ENCODE measurements at places on chromosomes 7 and 10.

- H3K36me3 ChIP-seq, result no peaks in the 10 kb centered on the region
- H3K27me3 ChIP-seq, result no peaks in the 10 kb centered on the region
- H3K4me3 ChIP-seq, result no peak overlapping the region
- DNase-seq, result no peak
Measured at GRCh38 chr10:60992636-60993035, 48.7 kb upstream of the RHOBTB1 start.

GRCh38 chr7:32145911-32146310 is 75.7 kb upstream of the PDE1C start:
- H3K4me1 ChIP-seq, result no peaks in the 10 kb centered on the region
- no peaks in the 10 kb centered on the region for H3K36me3 ChIP-seq
- no peaks in the 10 kb centered on the region for H3K27me3 ChIP-seq
- no peak overlapping the region for H3K4me3 ChIP-seq

GRCh38 chr7:107931740-107932515 is 40.9 kb downstream of the DLD start:
- H3K4me3 ChIP-seq, result no peak overlapping the region
- DNase-seq, result no peak
- no peaks in the 10 kb centered on the region for H3K36me3 ChIP-seq

DNA sequence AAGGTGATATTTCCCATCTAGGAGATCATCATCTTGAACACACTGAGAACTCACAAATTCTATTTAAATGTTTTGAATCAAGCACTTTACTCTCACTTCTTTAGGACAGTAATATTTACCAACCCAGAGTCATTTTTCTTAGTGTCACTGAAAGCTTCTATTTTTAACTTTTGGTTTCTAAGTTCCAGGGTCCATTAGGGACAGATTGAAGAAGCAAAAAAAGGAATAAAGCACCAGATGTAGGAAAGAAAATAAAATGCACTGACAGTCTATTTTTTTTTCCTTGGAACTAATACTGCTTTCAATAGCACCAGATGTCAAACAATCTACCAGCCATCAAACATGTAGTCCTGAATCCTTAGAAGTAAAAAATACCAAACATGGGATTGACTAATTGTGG is 526.7 kb upstream of the LRRN3 start:
- no peaks in the 10 kb centered on the region for H3K4me1 ChIP-seq
- H3K4me3 ChIP-seq, result no peak overlapping the region
- no peak overlapping the region for H3K27ac ChIP-seq
- no peaks in the 10 kb centered on the region for H3K36me3 ChIP-seq
- H3K27me3 ChIP-seq, result no peaks in the 10 kb centered on the region

- no peak overlapping the region for H3K4me3 ChIP-seq
- H3K4me1 ChIP-seq, result no peaks in the 10 kb centered on the region
- H3K36me3 ChIP-seq, result no peaks in the 10 kb centered on the region
Measured at GRCh38 chr7:127792528-127793342, 140.7 kb downstream of the SND1 start.

DNA sequence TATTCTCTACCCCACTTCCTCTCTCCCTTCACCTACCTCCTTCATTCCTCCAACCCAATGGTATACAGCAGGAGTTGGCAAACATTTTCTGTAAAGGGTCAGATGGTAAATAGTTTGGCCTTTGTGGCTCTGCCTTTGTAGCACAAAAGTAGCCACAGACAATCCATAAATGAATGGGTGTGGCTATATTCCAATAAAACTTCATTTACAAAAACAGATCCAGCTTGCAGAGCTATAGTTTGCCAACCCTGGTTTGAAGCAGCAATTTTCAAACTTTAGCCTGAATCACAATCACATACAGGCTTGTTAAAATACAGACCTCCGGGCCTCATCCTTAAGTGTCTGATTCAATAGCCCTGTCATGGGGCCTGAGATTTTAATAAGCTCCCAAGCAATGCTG is 110.5 kb downstream of the CPEB3 start:
- H3K4me3 ChIP-seq, result no peak overlapping the region
- no peak overlapping the region for H3K27ac ChIP-seq
- no peaks in the 10 kb centered on the region for H3K4me1 ChIP-seq
- H3K36me3 ChIP-seq, result no peaks in the 10 kb centered on the region
- DNase-seq, result no peak

GRCh38 chr7:63900394-63901203 is 98.0 kb upstream of the ZNF722 start:
- H3K27ac ChIP-seq, result peak overlapping the region; percentile 33
- no peaks in the 10 kb centered on the region for H3K27me3 ChIP-seq
- H3K36me3 ChIP-seq, result no peaks in the 10 kb centered on the region

DNA sequence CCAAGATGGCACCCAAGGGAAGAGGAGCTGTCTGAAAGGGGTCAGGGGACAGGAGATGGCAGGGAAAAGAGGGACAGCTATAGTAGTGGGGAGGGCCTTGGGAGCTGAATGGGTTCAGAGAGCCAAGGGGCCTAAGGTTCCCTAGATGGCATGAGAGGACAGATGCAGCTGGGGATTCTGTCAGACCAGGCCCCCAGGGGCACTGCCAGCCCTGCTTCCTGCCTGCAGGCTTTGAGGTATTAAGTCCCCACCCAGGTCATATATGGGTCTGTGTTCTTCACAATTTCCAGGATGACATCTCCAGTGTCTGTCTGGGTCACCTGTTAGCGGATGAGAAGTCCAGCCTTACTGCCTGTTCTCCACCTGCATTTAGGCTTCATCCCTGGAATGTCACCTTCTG is 56.7 kb downstream of the NEURL1 start:
- no peaks in the 10 kb centered on the region for H3K27me3 ChIP-seq
- H3K36me3 ChIP-seq, result no peaks in the 10 kb centered on the region
- H3K4me3 ChIP-seq, result no peak overlapping the region
- DNase-seq, result no peak

DNA sequence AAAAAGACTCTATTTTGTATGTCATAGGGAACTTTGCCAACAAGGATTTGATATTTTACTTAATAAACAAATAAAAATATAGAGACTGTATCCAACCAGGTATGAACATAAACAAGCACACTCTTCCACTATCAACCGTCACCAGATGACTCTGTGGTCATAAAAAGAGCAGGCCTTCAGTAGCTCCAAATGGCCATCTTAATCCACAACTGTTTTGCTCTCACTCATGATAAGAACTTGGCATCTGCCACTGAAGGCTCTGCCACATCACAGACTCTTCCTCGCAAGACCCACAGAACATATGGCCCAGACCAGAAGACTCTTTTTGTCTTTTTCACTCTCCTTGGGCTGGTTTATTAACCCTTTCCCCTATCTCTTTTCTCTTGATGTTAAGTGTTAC is 98.7 kb upstream of the POM121L12 start:
- no peaks in the 10 kb centered on the region for H3K27me3 ChIP-seq
- no peak for DNase-seq
- H3K4me1 ChIP-seq, result no peaks in the 10 kb centered on the region
- no peaks in the 10 kb centered on the region for H3K36me3 ChIP-seq
- no peak overlapping the region for H3K27ac ChIP-seq

- no peaks in the 10 kb centered on the region for H3K36me3 ChIP-seq
- H3K4me3 ChIP-seq, result no peak overlapping the region
- no peaks in the 10 kb centered on the region for H3K27me3 ChIP-seq
- H3K4me1 ChIP-seq, result no peaks in the 10 kb centered on the region
- no peak overlapping the region for H3K27ac ChIP-seq
- DNase-seq, result no peak
Measured at GRCh38 chr10:96596422-96597407, 9.9 kb upstream of the TM9SF3 start.

DNA sequence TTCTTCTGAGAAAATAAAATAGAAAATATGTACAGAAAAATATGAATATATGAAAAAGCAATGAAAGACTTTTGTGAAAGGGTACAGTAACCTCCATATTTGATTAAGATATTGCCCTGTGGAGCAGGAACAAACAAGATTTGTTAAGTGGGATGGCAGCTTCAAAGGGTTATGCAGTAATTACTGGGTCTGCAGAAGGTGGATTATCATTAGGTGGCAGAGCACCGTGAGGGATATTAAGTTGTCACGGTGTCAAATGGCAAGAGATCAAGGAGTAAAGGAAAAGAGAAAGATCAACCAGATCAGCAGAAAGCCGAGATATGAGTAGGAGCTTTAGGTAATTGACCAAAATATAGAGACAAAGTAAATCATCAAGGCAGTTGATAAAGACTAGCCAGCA is 44.1 kb downstream of the DGKB start:
- H3K27me3 ChIP-seq, result no peaks in the 10 kb centered on the region
- H3K27ac ChIP-seq, result no peak overlapping the region
- DNase-seq, result no peak
- H3K36me3 ChIP-seq, result no peaks in the 10 kb centered on the region
- no peaks in the 10 kb centered on the region for H3K4me1 ChIP-seq

GRCh38 chr10:70621503-70622078 is 19.1 kb upstream of the PRF1 start:
- H3K27ac ChIP-seq, result no peak overlapping the region
- no peaks in the 10 kb centered on the region for H3K27me3 ChIP-seq
- DNase-seq, result no peak
- H3K36me3 ChIP-seq, result no peaks in the 10 kb centered on the region
- H3K4me1 ChIP-seq, result no peaks in the 10 kb centered on the region

- H3K27me3 ChIP-seq, result no peaks in the 10 kb centered on the region
- no peak for DNase-seq
- no peak overlapping the region for H3K4me3 ChIP-seq
- no peak overlapping the region for H3K27ac ChIP-seq
Measured at GRCh38 chr10:7706534-7707073, 3.5 kb downstream of the ITIH2 start.

GRCh38 chr10:27147701-27148100 is 6.5 kb downstream of the YME1L1 start:
- H3K27ac ChIP-seq, result no peak overlapping the region
- H3K4me3 ChIP-seq, result no peak overlapping the region
- H3K36me3 ChIP-seq, result peaks cover 6% of the 10 kb centered on the region
- no peak for DNase-seq
- H3K27me3 ChIP-seq, result no peaks in the 10 kb centered on the region
- peaks cover 8% of the 10 kb centered on the region for H3K4me1 ChIP-seq

DNA sequence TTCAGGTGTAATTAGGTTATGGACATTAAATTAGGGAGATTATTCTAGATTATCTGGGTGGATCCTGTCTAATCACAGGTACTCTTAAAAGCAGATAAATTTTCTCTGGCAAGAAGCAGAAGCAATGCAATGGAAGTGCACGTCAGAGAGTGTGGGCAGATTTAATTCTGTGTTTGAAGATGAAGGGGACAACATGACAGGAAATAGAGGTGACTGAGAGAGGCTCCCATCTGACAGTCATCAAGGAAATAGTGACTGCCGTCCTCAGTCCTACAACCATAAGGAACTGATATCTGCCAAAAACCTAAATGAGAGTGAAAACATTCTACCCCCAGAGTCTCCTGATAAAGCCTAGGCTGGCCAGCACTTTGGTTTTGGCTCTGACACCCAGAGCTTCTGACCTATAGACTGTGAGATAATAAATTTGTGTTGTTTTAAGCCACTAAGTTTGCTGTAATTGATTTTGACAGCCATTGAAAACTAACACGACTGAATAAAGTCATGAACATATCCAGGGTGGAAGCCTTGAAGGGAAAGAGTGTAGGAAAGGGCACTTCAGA is 30.5 kb upstream of the DDX50 start:
- no peak overlapping the region for H3K4me3 ChIP-seq
- H3K27ac ChIP-seq, result peak overlapping the region; percentile 17
- DNase-seq, result no peak
- no peaks in the 10 kb centered on the region for H3K27me3 ChIP-seq

- H3K27ac ChIP-seq, result peak overlapping the region; percentile 98
- no peaks in the 10 kb centered on the region for H3K36me3 ChIP-seq
- H3K4me1 ChIP-seq, result peaks cover 63% of the 10 kb centered on the region
- no peaks in the 10 kb centered on the region for H3K27me3 ChIP-seq
- H3K4me3 ChIP-seq, result no peak overlapping the region
- no peak for DNase-seq
Measured at GRCh38 chr10:93463723-93464476, 18.2 kb downstream of the MYOF start.

GRCh38 chr10:17758200-17758599 is 6.2 kb downstream of the TMEM236 start:
- no peak overlapping the region for H3K27ac ChIP-seq
- no peak for DNase-seq
- H3K4me1 ChIP-seq, result no peaks in the 10 kb centered on the region
- no peaks in the 10 kb centered on the region for H3K27me3 ChIP-seq
- H3K4me3 ChIP-seq, result no peak overlapping the region

- H3K4me1 ChIP-seq, result no peaks in the 10 kb centered on the region
- peak overlapping the region; percentile 90 for H3K27ac ChIP-seq
- H3K36me3 ChIP-seq, result no peaks in the 10 kb centered on the region
- H3K4me3 ChIP-seq, result peak overlapping the region; percentile 68
- no peaks in the 10 kb centered on the region for H3K27me3 ChIP-seq
Measured at GRCh38 chr7:64666663-64667050, 724 bp downstream of the ZNF107 start.

DNA sequence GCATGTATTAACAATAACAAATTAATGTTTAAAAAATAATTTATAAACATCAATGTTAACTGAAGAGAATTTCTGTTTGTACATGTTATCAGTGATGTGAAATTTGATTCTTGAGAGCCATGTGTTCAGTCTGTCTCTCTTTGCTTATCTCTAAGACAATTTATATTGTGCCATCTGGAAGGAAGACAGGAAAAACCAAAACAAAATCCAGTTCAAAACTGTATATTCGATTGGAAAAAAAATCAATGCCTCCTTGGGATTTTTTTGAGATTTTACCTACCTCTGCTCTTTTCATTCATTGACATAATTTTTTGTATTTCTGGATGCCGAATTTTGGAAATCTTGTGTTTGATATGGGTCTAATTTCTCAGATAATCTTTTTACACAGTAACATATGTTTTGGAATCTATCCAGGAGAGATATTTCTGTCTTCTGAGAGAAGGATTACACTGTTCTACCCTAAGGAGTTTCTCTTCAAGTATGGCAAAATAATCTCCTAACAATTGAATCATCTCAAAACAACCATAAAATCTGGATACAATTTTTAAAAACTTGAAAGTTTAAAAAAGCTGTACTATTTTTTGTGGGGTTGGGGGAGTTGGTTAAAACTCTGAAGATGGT is 311.9 kb upstream of the GNAI1 start:
- no peak overlapping the region for H3K4me3 ChIP-seq
- no peaks in the 10 kb centered on the region for H3K36me3 ChIP-seq
- no peak overlapping the region for H3K27ac ChIP-seq
- H3K27me3 ChIP-seq, result no peaks in the 10 kb centered on the region
- no peak for DNase-seq
- no peaks in the 10 kb centered on the region for H3K4me1 ChIP-seq

- no peaks in the 10 kb centered on the region for H3K36me3 ChIP-seq
- H3K27ac ChIP-seq, result no peak overlapping the region
- H3K4me1 ChIP-seq, result no peaks in the 10 kb centered on the region
- H3K27me3 ChIP-seq, result no peaks in the 10 kb centered on the region
- DNase-seq, result no peak
Measured at GRCh38 chr10:71701496-71702132, 18.0 kb downstream of the C10orf105 start.

DNA sequence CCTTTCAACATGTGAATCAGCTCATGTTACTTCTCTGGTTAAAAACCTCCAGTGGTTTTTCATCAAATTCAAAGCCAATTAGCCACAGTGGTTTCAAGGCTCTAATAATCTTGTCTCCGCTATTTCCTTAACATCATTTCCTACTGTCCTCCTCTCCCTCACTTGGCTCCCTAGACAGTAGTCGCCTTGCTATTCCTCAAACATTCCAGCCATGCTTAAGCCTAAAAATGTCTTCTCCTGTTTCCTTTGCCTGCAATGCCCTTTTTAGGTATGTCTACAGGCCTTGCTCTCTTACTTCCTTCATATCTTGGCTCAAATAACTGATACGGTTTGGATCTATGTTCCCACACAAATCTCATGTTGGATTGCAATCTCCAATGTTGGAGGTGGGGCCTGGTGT is 779.4 kb upstream of the LRRN3 start:
- no peak overlapping the region for H3K4me3 ChIP-seq
- no peaks in the 10 kb centered on the region for H3K36me3 ChIP-seq
- no peak for DNase-seq
- no peaks in the 10 kb centered on the region for H3K4me1 ChIP-seq
